ENCODE measurements at places on chromosomes 2 and 18. TPM values are rescaled to one million over a fixed set of nuclear protein-coding genes. Genes with fewer than 3 reads are reported as not detected.

TM4SF20 gene
- 1.4 TPM for total RNA-seq

C2orf66 gene
- total RNA-seq = not detected

IL36A gene
- total RNA-seq = not detected

GPR155 gene
- 5.4 TPM for total RNA-seq

ACADL gene
- total RNA-seq = 39.0 TPM

LCT gene
- total RNA-seq = not detected

RIT2 gene
- not detected for total RNA-seq

MOGAT1 gene
- total RNA-seq = not detected

HDLBP gene
- total RNA-seq = 424 TPM

ABCG8 gene
- total RNA-seq = not detected

TTN gene
- total RNA-seq = 0.56 TPM
